Fibroblast of skin of right quadriceps (primary cell): ENCODE measurements at places on chromosomes 7 and 10.

- DNase-seq: no peak
Observed at GRCh38 chr10:95876756-95877155, 31.0 kb upstream of the CC2D2B start.

- peak; percentile 93 for DNase-seq
Observed at GRCh38 chr10:93496322-93497041, at the start of gene CEP55. TSS of gene CEP55 (plus strand) at chr10:93496612. CDS start at chr10:93500052, 3,440 bp downstream.

DNA sequence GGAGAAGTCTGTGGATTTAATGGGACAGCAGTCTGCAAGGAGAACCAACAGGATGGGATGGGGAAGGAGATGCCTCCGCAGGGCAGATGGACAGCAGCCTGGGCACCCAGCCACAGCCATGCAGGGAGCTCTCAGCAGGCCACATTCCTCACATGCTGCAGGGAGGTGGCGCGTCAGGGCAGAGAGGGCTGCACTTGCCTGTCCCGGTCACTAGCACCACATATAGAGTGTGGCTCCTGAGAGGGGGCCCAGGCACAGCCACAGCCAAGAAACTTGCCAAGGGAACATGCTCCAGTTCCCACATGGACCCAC is 86.8 kb upstream of the ZMIZ1 start:
- DNase-seq: no peak

- DNase-seq: no peak
Observed at GRCh38 chr10:18294633-18295032, 154.4 kb downstream of the CACNB2 start.

GRCh38 chr7:54544527-54545240 is 2.5 kb downstream of the VSTM2A start:
- no peak for DNase-seq

DNA sequence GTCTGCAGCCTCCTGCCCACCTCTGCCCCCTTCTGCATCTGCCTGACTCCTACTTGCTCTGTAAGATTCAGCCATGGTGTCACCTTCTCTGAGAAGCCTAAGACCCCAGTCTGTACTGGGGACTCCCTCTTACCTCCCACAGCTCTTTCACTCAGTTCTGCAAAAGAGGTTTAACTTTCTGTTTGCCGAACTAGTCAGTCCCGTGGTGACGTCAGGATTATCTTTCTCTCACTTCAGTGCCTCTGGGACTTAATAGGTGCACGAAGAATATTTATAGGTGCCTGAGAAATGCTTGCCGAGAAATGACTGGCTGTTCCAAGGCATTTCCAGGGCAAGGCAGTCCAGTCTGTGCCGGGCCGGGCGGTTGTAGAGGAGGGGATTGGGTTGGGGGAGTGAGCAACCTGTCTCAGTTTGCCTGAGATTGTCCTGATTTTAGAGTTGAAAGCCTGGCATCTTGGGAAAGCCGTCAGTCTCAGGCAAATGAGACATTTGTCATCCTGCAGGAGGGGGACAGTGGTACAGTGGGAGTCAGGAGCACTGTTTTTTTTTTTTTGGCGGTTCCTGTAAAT is 227.5 kb upstream of the NPVF start:
- no peak for DNase-seq

- no peak for DNase-seq
Observed at GRCh38 chr7:57179776-57180415, 47.7 kb upstream of the ZNF479 start.

DNA sequence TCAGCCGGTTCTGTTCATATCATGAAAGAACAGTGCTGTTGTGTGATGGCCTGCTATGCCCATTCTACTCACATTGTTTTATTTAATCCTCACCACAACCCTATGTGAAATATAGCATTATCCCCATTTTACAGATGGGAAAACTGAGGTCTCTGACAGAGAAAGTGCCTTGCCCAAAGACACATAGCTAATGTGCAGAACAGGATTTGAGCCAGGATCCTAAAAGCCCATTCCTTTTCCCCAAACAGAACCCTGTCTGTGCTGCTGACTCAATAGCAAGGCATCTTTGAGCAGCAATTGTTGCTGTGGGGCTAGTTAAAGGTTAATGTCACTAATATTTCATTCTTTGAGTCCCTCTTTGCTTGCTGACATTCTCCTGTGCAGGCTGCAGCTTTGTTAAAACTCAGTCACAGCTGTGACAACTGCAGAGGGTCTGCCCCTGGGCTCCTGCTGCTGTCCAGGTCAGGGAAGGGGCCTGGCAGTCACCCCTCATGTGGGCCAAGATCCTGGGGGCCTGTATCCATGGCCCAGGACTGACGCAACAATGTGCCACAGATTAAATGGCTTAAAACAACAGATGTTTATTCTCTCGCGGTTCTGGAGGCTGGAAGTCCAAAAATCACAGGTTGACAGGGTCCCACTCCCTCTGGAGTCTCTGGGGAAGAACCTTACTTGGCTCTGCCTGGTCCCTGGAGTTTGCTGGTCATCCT is 40.4 kb downstream of the AFAP1L2 start:
- no peak for DNase-seq

DNA sequence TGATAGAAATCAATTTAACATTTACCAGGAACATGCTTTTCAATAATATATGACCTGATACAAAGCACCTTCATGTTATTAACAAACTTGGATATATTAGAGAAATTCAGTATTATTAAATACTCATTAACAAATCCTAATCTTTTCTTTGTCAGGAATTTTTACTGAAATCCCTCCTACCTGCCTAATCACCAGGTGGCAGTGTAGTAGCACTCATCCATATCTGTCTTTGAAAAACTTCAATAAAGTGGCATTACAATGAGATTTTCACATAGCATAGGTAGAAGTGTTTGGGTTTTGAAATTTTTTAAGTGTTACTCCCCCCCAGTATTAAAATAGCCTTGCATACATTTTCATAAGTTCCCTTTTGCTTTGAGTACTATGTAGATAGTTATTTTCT is 1246.6 kb upstream of the LRRN3 start:
- DNase-seq: no peak

DNA sequence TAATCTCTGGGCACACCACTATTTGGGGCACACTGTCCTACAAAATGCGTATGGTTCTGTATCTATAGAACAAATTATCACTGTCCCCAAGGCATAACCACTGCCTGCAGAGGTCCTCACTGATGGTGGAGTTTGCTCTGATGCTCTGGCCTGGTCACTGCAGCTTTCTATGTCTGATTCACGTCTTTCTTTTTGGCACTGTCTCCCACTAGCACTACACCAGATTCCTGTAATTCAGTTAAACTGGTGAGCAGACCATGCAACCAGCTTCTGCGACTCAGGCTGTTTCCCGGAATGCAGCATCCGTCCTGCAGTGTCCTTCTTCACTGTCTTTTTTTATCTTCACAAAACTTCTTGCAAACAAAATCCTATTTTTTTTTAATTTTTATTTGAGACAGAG is 112.8 kb downstream of the KLF6 start:
- DNase-seq: no peak

- DNase-seq: peak; percentile 42
Observed at GRCh38 chr10:60299961-60300883, 89.5 kb downstream of the ANK3 start.

DNA sequence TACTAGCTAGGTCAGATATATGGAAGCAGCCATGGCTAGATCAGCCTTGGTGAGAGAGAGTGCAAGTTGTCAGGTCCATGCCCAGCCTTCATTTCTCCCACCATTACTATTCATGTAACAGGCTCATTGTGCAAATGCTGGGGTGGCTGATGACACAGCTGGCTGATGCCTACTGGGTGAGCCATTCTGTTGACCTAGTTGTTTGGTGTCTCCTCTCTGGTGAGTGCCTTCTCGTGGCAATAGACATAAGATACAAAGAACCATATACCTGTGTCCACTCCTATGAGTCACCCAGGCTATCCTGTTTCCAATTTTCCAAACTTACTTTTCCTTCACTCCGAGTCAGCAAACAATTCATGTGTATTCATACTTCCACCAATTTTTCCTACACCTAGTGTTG is 46.0 kb downstream of the ZNF25 start:
- no peak for DNase-seq

DNA sequence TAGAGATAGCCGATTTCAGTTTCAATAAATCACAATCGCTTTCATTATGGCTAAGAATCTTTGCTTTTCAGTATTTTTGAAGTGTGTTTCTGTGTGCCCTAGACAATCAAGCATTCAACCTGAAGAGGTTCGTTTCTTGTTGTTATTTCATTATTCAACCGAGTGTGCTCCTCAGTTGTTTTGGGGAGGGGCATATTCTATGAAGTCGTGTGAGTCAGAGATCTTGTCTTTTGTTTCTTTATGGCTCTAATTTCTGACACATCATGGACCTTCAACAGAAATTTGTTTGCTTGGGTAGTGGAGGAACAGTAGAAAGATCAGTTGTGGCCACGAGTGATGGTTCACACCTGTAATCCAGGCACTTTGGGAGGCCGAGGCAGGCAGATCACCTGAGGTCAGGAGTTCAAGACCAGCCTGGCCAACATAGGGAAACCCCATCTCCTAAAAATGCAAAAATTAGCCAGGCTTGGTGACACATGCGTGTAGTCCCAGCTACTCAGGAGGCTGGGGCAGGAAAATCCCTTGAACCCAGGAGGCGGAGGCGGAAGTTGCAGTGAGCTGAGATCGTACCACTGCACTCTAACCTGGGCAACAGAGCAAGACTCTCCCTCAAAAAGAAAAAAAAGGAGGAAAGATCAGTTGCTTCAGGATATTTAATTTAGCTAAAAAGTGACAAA is 38.3 kb downstream of the C1QL3 start:
- DNase-seq: no peak

DNA sequence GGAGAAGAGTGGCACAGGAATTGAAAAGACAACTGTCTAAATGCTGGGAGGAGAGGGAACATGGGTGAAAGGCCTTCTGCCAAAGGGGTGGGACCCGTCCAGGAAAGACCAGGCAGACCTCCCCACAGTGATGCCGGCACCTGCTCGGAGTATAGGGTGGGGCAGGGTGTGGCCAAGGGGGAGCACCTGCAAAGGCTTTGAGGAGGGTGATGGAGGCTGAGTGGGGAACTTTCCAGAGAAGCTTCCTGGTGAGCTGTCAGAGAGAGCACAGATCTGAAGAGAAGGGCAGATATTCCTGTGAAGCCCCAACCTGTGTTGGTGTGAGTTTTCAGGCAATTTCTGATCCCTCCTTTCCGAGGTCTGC is 263.4 kb upstream of the GRB10 start:
- no peak for DNase-seq

GRCh38 chr7:127689194-127689772 is 37.3 kb downstream of the SND1 start:
- no peak for DNase-seq

GRCh38 chr10:88707429-88708155 is 1.5 kb downstream of the LIPK start:
- peak; percentile 81 for DNase-seq

- no peak for DNase-seq
Observed at GRCh38 chr10:14438057-14438456, 107.3 kb upstream of the FRMD4A start.

- no peak for DNase-seq
Observed at GRCh38 chr7:100588438-100588837, 2.3 kb downstream of the FBXO24 start.

DNA sequence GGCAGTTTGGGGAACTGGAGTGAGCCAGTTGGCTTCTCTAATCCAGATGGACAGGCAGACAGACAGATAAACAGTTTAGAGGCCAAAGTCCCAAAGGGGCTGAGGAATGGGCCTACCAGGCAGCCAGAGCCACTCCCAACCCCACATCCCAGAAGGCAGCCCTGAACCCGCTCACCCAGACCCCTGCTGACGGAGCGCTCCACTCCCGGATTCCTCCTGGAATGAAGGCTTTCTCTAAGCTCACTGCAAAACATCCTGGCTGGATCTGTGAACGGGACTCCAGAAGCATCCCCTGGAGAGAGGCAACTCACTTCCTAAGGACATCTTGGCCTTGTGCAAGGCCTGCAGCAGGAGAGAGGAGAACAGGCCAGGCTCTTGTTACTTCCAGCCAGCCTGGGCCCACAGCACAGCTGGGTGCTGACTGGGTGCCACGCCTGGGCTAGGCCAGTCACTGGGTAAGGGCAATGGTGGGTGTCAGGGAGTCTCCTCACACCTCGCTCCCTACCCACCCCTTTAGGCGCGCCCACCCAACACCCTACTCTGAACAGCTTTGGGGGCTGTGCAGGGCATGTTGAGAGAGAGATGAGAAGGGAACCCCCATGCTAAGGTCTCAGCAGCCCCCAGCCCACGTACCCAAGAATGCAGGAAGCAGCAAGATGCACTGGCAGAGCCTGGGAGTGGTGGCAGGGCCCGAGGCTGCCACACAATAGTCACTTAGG is 168.6 kb upstream of the ZMIZ1 start:
- DNase-seq: peak; percentile 9

DNA sequence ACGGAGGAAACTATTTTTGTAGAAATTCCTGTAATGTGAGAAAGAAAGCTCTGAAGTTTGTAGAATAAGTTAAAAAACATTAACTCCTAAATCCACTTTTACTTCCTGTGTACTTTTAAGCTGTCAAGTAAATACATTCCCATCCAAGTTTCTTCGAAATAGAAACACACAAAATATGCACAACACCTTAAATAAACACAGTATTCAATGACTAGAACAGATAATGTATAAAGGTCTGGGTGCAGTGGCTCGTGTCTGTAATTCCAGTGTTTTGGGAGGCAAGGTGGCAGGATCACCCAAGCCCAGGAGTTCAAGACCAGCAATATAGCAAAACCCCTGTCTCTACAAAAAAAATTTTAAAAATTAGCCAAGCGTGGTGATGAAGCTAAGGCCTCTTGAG is 121.9 kb upstream of the ODAD2 start:
- DNase-seq: no peak

DNA sequence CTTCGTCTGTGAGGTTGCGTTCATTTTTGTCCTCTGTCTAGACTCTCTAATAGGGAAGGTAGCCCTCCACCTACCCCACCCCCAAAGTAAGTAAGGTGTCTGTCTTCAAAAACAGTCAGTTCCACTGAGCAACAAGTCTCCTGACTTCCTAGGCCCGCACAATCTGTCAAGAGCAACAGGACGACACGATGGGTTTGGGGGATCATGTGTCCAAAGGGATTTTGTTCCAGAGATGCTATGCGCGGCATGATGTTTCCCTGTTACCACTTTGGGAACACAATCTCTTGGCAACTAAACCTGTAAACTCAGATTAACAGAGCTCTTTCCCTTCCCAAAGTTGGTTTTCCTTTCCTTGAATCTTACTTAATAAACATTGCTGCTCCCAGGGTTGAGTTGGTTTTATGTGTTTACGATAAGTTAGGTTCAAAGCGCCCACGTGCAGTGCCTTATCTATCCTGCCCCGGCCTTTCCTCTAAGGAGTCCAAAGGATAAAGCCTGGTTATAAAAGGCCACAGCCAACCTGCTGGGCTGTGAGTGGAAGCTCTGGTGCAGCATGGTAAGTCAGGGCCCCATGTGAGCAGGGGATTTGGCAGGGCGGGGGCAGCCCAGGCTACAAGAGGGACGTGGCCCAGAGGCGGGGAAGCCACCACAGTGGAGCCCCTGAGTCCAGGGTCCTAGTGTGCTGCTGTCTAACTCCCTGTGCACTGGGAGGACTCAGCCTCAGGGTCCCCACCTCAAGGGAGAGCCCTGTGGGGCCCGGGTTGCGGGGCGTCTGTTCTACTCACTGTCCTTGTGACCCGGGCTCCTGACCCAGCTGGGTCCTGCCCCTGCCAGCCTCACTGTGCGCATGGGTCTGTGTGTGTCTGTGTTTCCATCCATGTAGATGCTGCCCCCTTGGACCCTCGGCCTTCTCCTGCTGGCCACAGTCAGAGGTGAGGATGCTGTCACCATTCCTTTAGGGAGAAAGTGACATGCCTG is at the start of gene PNLIPRP2:
Gene PNLIPRP2, plus strand, starts transcription at position 531 of the 978 bp plus-strand sequence.
- DNase-seq: no peak

- no peak for DNase-seq
Observed at GRCh38 chr7:101588131-101588935, 40.8 kb downstream of the MYL10 start.
